ENCODE measurements at places on chromosomes 1 and 21.

DNA sequence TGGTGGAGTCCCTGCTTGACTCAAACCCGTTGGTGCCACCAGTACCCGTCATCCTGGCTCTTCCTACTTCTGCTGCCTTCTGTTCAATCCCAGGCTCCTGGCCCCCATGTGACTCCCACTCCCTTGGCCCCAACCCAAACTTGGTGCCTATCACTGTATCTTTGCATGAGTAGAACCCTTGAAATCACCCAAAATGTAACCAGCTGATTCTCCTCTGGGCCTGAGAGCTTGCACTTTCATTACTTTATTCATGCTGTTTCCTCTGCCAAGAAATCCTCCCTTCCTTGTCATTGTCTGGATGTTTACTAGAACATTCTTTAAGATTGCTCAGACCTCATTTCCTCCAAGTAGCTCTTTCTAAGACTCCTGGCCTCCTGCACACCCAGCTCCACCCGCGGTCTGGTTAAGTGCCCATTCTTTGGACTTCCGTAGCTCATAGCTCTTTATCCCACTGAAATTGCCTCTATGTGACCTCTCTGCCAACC lies 15.7 kb downstream of the PTAFR start:
- no peak for DNase-seq

GRCh38 chr1:212518188-212519054 lies 85.7 kb downstream of the NENF start:
- no peak for DNase-seq

GRCh38 chr1:203778789-203779188 lies 13.8 kb downstream of the LAX1 start:
- no peak for DNase-seq

GRCh38 chr1:6281511-6282402 lies 20.9 kb upstream of the GPR153 start:
- no peak for DNase-seq

- no peak for DNase-seq
Measured at GRCh38 chr1:162327788-162328165, 48.9 kb downstream of the SPATA46 start.

DNA sequence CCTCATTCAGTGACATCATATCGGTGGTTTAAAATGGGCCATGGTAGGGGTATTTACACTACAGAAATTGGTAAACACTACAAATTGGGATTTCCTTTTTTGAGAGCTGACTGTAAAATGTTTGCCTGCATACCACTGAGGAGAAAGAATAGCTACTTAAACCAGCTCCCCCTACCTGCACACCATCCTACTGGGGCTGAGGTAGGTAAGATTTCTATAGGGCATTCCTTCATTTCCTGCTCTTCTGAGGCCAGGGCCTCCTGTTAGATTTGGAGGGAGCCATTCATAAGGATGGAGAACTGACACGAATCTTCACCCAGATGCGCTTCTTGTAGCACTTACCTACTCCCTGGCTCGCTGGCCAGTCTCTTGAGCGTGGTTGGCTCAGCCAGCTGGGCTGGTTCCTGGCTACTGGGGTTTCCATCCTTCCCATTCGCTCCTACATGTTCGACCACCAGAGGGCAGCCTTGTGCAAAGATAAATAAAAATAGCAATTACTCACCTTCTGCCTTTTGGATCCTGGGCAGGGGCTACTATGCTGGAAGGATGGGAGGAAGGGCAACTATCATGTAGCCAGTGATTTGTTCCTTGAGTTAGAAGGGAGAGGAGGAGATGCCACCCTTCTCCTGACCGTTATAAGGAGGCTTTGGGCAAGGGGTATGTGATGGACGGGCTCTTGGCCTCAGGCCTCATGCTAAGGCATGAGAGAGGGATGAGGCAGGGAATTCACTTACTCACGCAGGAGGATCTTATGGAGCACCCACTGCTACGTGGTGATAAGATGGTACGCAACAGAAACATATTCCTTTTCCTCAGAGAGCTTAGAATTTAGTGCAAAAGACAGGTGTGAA lies 10.7 kb downstream of the OPTC start:
- DNase-seq: peak; percentile 72

DNA sequence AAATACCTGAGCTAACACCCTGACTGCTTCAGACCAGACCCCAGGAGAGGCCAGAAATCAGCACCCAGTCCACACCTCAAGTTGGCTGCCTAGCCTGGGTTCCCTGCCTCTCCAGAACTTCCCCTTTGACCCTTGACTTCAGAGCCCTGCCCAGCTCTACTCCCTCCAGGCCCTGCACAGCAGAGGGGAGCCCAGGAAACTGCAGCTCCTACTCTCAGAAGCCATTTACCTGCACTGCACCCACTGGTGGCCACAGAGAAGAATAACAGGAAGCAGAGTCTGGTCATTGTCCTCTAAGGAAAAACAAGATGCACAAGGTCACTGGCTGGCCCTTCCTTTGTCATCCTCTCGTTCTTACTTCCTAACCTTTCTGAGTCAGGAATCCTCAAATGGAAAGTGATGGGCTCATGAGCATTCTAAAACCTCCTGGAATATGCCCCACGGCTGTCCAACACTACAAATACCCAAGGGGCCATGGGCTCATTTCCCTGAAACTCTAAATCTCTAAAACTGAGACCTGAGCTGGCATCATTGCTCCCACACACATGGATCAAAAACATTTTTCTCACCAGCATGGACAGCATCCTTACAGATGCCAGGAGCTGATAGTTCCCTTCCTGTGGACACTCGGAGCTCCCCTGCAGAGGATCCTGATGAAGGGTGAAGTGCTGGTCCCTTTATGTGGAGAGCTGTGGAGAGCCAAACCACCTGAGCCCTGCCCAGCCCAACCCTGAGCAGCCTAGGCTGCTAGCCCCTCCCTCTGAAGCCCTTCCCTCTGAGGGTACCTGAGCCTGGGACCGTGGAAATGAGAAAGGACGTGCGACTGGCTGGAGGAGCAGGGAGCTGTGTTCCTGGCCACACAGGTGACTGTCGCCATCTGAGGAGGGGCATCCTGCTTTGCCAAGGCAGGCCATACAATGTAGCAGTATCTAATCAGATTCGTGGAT lies at the start of gene ITLN2:
Gene ITLN2 (minus strand): TSS at position 652 of the 947 bp plus-strand sequence. CDS start 68 bp downstream, at position 584.
- peak; percentile 67 for DNase-seq

GRCh38 chr1:25255706-25256577 lies 8.7 kb upstream of the RSRP1 start:
- no peak for DNase-seq
